ENCODE measurements at places on chromosomes 1 and 21.

DNA sequence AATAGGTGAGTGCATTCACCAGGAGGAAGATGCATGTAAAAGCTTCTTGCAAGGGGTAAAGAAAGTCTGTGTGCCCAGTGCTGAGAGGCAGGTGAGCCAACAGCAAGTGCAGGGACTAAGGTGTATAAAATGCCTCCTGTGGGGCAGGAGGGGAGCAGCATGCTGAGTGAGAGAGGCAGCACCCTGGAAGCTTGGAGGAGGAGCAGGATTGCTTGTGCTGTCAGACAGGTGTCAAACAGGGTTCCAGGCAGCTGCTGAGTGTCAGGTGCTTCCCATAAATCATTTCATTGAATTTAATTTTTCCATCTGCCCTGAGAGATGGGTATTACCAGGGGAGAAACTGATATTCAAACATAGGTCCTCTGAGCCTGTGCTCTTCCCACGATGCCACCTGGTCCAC lies 13.9 kb downstream of the BSND start:
- peak; percentile 30 for DNase-seq

- DNase-seq: no peak
Measured at GRCh38 chr1:87089070-87089736, 174.8 kb downstream of the HS2ST1 start.

DNA sequence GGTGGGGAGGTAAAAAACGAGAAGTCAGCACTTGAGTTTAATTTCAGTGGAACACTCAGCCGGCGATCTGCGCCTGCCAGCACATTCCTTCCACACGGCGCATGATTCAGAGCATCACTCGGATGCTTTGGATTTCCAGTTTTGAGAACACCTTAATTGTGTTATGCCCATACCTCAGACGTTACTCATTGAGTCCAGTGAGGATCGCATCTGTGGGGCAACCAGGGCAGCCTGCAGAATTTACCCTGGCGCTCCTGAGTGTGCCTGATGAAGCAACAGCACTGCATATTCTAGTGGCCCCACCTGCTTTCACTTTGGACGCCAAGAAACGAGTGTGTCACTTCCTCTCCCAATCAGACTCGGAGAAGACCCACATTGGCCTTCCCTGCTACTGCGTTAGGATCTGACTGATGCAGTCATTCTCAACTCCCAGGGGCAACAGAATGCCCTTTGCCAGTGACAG lies 19.9 kb downstream of the FAM89A start:
- DNase-seq: no peak

- DNase-seq: no peak
Measured at GRCh38 chr21:25791319-25791718, 56.5 kb downstream of the GABPA start.

DNA sequence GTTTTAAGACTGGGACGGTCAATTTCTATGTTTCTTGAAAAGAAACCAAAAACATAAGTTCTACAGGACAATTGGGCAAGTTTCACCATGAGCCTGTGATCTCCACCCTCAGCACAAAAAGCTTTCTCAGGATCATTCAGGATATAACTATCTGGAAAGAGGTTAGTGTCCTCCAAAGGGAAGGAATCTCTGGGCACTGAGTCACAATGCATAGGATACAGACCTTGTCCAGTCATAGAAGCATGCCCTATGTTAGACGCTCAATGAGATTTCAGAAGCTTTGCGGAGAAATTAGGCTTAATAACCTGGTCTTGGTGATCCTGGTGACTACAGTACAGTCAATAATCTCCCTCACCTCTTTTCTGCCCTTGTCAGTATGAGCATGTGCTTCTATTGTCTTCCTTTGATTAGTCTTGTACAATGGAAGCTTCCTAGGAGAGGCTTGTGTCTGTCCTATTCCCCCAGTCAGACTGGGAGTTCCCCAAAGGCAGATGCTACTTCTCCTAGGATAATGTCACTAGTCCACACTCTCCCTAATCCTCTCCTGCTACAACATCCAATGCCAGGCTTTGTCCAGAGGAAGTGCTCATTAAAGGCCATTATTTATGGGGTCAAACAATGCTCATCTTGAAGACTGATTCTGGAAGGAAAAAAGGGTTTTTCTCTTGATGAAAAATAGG lies 97.4 kb downstream of the KCNH1 start:
- DNase-seq: no peak

DNA sequence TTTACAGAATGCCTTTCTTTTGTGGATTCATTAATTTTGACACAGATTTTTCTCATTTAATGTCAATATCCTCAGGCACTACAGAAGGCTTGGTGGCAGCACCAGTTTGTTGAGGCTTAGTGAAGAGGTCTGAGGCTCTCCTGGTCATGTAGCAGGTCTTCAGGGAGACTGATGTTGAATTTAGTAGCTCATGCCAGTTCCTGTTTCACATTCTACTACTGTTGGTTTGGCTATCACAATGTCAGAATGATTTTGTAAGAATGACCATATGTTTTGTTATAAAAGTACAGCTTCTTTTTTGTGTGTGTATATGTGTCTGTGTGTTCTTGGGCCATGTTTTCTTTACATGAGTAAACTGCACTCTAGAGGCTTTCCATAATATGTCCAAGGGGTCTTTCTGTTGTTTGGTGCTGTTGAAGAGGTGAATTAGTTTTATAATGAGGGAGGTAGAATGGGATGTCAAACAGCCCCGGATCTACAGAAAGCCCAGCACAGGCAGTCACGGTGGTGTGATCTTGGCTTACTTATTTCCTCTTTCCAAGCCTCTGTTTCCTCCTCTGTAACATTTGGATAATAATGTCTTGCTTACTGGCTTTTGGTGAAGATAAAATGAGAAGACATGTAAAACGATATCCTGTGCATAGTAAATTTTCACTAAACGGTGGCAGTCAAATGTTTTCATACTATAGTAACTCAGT lies 32.0 kb downstream of the C1orf21 start:
- no peak for DNase-seq

DNA sequence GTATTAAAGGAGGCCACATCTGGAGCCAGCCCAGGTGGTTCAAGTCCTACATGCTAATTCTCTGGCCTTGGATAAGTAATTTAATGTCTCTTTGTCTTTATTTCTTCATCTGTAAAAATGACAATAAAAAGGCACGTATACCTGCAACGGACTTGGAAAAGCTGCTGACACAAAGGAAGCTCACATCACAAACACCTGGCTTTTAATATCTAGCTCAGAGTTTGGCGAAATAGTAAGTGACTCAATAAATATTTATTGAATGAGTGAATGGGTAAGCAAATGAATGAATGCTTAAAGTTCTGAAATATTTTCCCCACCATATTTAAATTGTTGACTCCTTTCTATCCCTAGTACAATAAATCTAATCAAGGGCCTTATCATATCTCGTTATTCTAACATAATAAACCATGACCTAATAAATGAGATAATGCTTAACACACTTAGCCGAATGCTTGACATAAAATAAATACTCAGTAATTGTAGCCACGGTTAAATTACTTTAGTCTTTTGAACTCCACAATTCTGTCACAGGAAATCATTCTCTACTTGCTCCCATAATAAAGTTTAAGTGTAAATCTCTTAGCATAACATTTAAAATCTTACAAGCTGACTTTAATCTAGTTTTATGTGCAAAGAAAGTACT lies 74.7 kb upstream of the PALMD start:
- DNase-seq: no peak

DNA sequence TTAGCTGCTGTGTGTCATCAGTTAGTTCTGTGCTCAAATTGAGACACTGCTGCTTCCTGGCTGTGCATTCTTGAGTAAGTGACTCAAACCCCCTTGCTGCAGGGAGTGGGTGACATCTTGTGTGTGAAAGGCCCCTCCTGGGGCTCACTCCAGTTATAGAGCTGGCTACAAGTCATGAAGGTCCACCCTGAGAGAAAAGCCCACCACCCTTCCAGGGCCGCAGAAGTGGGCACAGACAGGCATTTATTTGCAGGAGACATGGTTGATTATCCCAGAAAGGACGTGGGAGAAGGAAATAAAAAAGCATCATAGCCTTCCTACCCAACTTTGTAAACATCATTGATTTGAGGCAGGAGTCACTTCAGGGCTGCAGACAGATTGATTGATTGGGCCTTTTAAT lies 550.6 kb downstream of the MATN1 start:
- DNase-seq: no peak

DNA sequence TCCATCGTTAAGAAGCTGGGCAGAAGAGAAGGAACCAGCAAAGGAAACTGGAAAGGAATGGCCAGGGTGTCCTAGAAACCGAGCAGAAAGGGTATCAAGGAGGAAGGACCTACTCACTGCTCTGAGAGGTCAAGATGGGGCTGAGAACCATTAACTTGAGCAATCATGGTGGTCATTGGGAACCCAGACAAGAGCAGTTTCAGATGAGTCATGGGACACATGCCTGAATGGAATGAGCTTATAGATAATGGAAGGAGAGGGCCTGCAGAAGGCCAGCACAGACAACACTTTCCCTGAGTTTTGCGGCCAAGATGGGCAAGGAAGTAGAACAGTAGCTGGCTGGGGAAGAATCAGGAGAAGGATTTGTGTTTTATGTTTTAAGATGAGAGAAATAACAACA lies 383.2 kb downstream of the KIF26B start:
- no peak for DNase-seq

DNA sequence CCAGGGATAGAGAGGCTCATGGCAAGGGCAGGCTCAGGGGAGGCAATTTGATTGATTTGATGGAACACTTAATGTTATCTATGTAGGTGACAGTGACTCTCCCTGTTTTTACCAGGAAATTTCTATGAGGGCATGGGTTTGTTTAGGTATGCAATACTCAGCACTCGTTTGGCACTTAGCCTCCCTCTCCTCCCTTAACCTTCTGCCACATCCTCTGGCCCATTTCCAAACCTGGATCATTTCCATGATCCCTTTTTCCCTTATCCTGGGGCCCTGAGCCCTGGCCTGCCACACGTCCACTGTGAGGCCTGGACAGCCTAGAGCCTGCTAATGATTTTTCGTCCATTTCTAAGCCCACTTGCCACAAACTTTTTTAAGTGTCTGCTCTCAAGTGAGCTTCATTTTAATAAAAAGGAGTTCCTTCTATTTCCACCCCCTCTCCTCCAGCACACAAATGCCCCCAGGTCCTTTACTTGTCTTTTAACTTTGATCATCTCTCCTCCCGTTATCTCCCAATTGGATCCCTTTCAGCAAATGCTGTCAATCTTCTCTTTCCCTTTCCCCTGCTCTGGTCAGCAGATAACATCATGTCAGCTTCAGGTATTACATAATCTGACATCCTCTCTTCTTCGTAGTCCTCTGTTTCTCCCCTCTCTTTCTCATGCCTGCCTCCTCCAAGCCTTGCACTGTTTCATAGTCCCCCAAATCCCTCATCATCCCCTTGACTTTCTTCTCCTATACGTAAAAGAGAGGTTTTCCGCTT lies 37.8 kb upstream of the GADD45A start:
- DNase-seq: no peak

DNA sequence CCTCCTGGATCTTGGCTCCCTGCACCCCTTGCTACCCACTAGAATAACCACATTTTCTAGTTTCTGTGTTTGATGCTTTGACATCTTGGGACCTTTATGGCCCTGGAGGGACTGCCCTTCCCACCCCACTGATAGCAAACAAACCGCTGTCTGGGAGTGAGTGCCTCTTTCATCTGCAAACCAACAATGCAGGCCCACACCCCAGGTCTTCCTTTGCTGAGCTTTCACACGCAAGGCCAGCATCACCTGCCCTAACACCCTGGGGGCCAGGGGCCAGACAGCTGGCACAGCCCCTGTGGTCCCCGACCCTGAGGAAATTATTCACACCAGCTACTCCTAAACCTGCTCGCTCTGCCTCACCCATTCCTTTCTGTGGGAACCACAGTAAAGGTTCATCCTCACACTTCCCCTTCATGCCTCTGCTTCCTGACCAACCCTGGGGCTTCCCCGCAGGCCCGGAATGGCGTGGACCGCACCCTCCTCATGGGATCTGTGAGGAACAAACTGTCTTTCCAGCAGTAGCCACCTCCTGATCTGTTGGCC lies 15.4 kb downstream of the SLC2A7 start:
- no peak for DNase-seq

DNA sequence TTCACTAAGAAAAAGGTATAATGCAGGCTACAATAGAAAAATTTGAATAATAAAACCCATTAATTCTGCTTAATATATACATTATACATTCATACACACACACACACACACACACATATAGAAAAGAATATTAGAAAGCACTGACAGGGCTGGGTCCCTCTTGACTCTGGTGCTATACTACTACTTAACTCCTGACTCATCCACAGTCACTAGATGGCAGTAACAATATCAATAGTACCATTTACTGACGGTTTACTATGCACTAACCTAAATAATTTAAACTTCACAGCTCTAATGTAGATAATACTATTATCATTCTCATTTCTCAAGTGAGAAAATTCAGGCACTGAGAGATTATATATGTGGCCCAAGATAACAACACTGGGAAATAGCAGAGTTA lies 87.5 kb downstream of the COP1 start:
- no peak for DNase-seq

- DNase-seq: no peak
Measured at GRCh38 chr1:88537787-88538186, 146.3 kb upstream of the PKN2 start.

DNA sequence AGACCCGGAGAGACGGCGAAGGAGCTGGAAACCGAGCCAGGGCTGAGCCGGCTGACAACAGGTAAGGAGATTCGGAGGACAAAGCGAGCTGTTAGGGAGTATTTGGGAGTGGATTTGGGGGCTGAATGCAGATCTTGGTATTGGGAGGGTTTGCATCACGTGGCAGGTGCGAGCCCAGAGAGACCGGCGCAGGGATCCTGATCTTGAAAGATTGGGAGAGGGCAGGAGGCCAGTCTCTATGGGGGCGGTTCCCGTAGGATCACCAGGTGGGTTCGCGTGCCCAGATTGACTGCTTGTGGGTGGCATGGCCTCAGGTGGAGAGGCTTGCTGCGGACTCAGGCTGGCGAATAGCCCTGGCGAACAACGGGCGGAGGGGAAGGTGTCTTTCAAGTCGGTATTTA lies 204 bp downstream of the CIART start:
- DNase-seq: no peak

GRCh38 chr1:10170239-10170574 lies 40.2 kb upstream of the KIF1B start:
- DNase-seq: no peak

DNA sequence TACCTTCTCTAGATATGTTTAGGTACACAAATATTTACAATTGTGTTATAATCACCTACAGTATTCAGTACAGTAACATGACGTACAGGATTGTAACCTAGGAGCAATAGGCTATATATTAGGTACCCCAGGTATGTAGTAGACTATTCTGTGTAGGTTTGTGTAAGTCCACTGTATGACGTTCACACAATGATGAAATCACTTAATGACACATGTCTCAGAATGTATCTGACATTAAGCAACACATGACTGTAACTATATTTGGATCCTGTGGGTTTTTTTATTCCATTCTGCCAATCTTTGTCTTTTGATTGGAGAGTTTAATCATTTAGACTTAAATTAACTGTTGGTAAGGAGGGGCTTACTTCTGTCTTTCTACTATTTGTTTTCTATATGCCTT lies 52.1 kb downstream of the STYXL2 start:
- DNase-seq: no peak

DNA sequence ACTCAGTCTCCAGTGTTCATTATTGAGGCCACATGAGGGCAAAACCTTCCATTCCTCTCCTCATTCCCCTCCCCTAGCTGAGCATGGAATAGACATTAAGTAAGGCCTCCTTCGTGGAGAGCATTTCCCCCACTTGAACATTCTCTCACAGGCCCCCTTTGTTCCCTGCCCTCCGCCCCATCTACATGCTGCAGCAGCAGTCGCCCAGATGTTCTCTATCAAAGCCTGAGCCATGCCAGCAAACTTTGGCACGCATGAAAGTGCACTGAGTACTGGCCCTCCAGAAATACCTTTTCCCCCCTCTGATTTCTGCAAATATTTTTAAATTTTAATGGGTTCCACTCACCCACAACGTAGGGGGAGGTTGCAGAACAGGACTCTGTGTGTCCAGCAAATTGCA lies 20.9 kb upstream of the GORAB start:
- no peak for DNase-seq

- no peak for DNase-seq
Measured at GRCh38 chr1:74513411-74514300, 1.2 kb upstream of the LRRC53 start.

All from NCI-H1436 treated with DMSO at 0.1 percent for 48 hours (cell line).